Left renal pelvis (tissue), 4 donors: ENCODE measurements at places on chromosomes 2 and 18.

DNA sequence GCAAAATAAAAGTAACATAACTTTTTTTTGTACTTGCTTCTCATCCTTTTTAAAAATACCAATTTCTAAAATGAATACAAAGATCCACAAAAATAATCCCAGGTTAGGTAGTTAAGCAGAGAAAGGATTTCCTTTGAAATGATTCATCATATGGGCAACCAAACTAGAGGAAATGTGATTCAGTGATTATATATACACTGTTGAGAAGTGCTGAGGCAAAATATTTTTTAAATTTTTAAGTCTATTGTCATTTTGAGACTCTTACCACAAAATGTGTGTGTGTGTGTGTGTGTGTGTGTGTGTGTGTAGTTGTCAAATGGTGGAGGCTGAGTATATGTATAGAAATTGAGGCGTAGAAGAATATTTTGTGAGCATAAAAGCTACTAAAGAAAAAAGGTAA, 1075.3 kb downstream of the LRP1B start:
- DNase-seq, result no peak

DNA sequence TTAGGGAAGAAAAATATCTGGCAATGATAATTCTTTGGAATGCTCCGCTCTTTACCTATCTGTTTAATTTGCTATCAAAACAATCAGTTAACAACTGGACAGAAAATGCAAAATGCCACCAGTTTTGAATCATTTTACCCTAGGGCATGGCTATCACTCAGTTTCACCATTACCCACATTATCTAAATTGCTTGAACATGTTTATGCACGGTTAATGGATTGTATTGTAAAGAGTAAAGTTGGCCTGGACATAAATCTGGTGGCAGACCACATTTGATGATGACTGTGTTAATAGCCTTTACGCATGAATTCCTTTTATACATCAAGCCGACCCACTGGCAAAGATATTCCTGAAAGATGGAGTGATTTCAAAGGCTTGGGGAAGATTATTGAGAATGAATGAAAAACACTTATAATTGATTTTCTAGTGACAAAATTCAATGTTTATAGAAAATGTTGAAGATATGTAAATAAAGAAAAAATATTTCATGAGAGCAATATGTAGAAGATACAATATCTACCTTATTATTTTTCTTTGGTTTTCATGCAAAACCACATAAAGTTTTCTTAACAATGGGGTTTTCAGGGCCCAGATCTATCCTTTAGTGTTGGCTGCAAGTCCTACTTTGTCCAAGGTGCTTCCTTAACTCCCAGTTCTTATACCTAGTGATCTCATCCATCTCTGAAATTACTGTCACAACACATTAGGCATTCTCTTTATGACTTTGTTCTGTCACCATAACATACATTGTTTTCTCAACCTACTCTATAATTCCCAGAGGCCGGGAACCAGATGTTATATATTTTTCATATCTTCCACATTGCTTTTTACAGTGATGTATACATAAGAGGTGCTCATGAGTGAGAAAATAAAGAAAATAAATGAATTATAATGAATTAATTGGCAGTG, 265.1 kb downstream of the RIT2 start:
- DNase-seq, result no peak

DNA sequence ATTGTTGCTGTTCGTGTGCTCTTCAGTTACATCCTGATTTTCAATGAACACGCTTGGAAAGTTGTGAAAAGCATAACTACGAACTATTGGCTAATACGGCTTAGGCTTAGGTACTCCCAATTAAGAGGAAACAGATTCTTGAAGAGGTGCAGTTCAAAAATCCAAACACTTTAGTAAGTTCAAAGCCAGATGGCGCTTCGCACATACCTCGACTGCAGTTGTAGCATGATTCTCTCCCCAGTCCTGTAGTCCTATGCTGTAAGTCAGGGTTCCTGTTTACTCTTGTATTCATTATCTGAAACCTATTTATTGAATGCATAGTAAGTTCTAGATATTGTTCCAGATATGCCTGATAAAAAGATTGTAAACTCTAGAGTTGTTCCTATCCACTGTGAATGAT, 165.2 kb downstream of the TRIB2 start:
- no peak for DNase-seq

DNA sequence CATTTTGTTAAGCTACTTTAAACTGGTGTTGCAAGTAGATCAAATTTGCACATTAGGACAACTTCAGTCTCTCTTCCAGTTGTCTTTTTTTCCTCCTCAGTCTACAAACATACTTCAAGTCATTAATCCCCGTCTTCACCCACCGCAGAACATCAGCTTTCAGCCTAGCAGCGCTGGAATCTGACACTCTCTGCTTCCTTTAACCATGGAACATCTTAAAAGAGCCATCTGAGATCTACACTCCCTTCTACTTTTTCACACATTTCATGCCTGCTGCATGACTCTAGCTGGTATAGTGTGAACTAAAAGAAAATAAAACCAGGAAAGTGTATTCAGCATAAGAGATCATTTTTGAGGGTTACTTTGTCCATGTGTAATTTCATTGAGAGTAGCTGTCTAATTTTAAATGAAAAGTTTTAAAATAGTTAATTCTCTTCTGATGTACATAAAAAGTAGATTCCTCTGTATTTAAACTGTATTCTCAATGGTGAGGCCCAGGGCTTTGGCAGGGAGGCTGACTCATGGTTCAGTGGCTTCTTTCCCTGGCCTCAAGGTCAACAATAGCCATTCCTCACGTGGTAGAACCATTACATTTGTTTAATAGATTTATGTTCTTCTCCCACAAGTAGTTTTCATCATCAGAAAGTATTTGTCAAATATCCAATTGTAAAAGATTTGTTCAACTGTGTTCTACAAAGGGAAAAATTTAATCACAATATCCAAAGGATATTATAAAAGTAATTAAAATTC, 16.5 kb downstream of the SGPP2 start:
- no peak for DNase-seq
